ENCODE measurements at places on chromosomes 7 and 10.

- no peak for DNase-seq
Observed at GRCh38 chr7:112182749-112183148, 23.4 kb downstream of the DOCK4 start.

- DNase-seq, result no peak
Observed at GRCh38 chr7:64863969-64864368, 39.1 kb upstream of the ZNF273 start.

GRCh38 chr10:132904181-132904813 lies 38.1 kb downstream of the CFAP46 start:
- DNase-seq, result no peak

GRCh38 chr10:66586073-66586472 lies 339.8 kb upstream of the LRRTM3 start:
- no peak for DNase-seq

GRCh38 chr7:86904949-86905834 lies 154.3 kb downstream of the ELAPOR2 start:
- DNase-seq, result peak; percentile 2

- no peak for DNase-seq
Observed at GRCh38 chr7:55071411-55072175, 52.8 kb downstream of the EGFR start.

- DNase-seq, result no peak
Observed at GRCh38 chr7:118149394-118149793, 34.6 kb upstream of the LSM8 start.

DNA sequence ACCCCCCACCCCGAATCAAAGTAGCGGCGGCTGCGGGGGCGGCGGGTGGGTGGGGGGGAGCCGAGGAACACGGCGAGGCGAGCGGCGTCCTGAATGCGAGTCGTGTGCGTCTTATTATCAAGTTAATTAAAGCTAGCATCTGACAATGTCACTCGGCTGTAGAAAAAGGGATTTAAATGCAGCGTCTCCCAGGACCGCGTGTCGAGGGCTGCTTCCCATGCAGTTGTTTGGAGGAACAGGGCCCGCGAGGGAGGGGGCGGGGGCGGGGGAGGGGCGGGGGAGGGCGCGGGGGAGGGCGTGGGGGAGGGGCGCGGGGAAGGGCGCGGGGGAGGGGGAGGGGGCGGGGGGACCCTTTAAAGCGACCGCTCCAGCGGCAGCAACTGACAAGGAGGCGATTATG lies 2.7 kb upstream of the UNCX start:
- no peak for DNase-seq

- DNase-seq, result no peak
Observed at GRCh38 chr7:36151921-36152755, 916 bp upstream of the EEPD1 start.

- no peak for DNase-seq
Observed at GRCh38 chr7:111265394-111265793, 174.5 kb downstream of the LRRN3 start.

DNA sequence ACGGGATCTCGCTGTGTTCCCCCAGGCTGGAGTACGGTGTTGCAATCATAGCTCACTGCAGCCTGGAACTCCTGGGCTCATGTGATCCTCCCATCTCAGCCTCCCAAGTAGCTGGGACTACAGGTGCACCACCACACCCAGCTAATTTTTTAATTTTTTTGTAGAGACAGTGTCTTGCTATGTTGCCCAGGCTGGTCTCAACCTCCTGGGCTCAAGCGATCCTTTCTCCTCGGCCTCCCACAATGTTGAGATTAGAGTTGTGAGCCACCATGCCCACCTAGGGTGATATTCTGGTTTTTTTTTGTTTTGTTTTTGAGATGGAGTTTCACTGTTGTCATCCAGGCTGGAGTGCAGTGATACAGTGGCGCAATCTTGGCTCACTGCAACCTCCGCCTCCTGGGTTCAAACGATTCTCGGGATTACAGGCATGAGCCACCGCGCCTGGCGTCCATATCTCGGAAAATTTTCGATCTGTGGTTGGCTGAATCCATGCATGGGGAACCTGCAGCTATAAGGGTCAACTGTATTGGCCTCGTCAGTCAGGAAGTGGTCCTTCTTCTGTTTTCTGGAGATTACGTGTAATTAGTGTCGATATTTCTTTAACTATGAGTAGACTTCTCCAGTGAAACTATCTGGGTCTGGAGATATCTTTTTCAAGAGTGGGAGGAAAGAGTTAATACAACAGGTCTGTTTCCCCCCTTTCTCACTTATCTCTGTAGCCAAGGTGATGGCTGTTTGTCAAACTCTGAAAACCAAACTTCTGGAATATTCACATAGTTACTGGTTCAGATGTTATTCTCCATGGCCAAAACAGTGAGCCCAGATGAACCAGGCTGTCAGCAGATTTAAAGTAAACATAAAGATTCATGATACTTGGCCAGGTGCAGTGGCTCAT lies 21.0 kb upstream of the FIS1 start:
- DNase-seq, result no peak

GRCh38 chr10:122073508-122073907 lies 84.5 kb downstream of the TACC2 start:
- DNase-seq, result no peak

DNA sequence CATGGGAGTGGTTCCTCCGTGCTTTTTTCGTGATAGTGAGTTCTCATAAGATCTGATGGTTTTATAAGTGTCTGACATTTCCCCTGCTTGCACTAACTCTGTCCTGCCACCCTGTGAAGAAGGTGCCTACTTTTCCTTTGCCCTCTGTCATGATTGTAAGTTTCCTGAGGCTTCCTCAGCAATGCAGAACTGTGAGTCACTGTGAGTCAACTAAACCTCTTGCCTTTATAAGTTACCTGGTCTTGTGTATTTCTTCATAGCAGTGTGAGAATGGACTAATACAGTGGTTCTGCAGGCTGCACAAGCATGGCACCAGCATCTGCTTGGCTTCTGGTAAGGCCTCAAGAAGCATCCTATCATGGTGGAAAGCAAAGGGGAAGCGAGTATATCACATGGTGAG lies 1144.6 kb downstream of the SORCS3 start:
- DNase-seq, result no peak

DNA sequence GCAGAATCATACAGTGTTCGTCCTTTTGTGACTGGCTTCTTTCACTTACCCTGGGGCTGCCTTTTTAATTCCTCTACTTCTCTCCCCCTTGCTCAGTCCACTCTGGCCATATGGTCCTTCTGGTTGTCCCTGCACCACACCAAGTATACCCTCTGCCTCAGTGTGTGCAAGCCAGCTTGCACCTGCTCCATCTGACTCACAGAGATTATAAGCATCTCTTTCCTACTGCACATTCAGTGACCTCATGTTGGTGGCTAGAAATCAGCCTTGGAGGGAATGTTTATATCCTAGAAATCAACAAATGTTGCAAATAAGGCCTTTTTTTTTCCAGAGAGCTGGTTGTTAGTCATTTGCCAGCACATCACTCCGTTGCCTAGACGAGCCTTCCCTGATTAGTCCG lies 67.5 kb upstream of the C10orf90 start:
- no peak for DNase-seq

GRCh38 chr10:59093461-59093860 lies 83.0 kb upstream of the PHYHIPL start:
- no peak for DNase-seq

DNA sequence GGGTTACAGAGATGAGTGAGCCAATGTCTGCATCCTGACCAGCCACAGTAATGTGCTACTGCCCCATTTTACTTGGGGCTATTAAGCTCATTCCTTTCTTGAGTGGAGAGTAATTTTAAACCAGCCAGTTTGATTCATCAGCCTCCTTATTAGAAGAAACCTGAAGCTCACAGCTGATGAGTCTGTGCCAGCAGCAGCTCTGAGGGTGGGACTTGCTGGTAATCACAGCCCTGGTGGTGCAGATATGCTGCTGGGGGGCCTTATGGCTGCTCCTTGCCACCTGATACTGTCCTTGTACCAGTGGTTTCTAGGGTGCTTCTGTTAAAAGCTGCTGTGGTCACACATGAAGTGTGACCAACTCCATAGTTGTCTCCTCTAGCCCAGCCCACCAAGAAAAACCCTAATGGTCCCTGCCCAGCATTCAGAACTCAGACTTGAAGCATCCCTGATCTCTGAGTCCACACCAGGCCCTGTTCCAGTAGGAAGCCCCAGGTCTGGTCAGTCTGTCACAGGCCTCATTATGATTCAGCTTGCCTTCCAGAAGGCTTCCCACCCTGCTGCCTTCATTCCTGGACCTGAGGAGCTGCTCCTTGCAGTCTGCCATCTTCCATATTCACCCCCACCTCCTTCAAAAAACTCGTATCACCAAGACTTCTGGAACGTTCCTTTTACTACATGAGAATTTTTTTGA lies 28.9 kb upstream of the RBM20 start:
- no peak for DNase-seq

- no peak for DNase-seq
Observed at GRCh38 chr7:51471981-51472296, 155.3 kb upstream of the COBL start.

DNA sequence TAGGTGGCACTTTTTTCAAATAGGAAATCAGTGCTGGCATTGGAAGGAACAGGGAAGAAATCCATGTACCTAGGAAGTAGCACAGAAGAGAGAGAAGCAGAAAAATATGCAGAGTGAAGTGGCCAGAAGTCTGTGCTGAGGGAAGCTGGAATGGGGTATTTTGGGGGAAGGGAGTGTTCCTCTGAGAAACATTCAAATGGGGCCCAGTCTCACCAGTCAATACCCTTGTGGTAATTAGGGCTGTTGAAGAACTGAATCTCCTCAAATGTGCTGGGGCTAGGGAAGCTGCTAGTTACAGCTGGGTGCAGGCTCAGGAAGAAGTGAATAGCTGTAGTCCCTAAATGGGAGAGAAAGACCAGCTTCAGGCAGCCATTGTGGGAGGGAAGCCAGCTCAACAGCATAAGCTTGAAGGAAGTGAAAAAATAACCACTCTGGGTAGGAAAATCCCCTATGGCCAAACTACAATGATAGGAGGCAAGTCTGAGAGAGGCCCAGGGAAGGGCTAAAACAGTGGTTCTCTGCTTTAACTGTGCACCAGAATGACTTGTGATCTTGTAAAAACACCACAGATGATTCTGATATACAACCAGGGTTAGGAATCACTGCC lies 7.6 kb downstream of the NDST2 start:
- DNase-seq, result no peak

DNA sequence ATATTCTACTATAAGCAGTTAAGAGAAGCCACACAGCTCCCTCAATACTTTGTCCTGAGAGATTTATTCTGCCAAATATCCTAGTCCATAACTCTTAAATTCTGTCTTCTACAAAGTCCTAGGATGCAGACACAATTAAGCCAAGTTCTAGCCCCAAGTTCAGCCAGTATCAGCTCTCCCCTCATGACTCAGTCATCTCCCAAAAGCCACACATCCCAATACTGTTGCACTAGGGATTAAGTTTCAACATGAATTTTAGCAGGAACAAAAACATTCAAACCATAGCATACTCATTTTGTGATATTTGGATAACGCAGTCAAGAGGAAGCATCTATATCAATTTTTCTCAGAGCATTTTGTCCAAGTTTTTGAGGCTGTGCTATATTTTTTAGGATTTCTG lies 277.4 kb downstream of the FZD1 start:
- DNase-seq, result no peak

- DNase-seq, result no peak
Observed at GRCh38 chr10:563827-564226, 125.6 kb downstream of the DIP2C start.

DNA sequence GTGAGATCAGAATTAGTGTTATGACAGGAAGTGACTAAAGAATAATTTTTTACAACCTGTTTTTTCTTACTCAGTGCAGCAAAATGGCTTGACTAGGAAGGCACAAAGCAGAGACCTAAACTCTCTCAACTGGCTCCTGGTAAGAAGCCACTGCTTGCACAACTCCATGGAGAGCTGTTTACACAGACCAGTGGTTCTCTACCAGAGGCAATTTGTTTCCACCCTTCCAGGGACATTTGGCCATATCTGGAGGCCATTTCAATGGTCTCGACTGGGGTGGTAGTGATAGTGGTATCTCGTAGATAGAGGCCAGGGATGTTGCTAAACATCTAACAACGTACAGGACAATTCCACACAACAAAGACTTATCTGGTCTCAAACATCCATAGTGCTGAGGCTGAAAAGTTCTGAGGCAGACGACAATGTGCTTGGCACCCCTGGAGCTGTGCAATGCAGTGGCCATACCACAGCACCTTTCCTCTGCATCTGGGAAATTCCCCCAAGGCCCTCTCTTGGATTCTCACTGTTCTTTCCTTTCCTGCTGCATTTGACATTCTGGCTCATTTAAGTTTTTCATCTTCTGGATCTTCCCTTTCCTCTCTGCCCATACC lies 105.4 kb upstream of the LAMB4 start:
- no peak for DNase-seq

DNA sequence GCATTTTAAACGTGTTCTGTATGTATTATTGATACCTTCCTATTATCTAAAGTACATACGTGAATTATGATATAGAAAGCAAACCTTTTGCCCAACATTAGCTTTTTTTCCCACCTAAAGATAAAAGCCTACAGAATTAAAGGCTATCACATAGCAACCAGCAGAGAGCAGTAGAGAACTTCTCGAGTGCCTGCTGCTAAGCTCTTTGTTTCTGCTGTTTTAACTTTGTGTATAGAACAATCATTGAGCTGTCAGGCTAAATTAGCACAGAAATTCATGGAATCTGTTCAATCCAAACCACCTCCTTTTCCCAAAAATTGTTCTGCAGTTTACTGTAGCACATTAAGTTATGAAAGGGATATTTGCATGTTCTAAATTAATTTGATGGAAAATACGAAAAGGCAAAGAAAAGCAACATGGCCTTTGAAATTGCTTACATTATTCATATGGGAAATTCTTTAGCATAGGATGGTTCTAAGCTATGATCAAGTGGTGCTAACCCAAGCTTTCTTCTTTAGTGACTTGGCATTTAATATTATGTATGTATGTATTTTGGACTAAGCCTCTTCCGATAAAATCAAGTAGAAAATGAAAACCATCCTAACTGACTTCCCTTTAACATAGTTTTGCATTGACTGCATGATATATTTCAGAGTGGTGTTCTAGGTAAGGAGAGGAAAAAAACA lies 1288.5 kb downstream of the GATA3 start:
- DNase-seq, result no peak

GRCh38 chr10:44335330-44336021 lies 49.4 kb downstream of the CXCL12 start:
- no peak for DNase-seq

- no peak for DNase-seq
Observed at GRCh38 chr10:13615650-13616300, 29.0 kb downstream of the PRPF18 start.

- no peak for DNase-seq
Observed at GRCh38 chr10:49264177-49264677, 34.7 kb upstream of the C10orf71 start.

DNA sequence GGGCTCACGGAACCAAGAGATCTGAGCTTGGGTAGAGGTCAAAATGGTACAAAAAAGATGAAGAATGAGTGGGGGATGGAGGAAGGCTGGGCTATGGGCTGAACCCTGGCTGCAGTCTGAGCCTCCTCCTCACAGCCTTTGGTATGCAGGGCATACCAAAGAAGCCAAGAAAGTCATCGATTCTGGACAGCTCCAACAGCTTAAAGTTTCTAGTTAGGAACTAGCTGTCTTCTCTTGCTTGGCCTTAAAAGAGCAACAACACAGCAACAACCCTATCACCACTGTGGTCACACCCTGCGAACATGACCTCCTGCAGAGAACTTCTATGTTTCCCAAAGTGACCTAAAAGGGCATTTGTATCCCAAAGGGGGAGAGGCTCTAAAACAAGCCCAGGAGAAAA lies 126.1 kb upstream of the EFCAB10 start:
- DNase-seq, result no peak

- no peak for DNase-seq
Observed at GRCh38 chr7:156151658-156152057, 339.4 kb upstream of the SHH start.

Measured in NCI-H510A treated with DMSO at 0.1 percent for 48 hours (cell line).